Osteoblast (primary cell): ENCODE measurements at places on chromosomes 11 and 22. TPM values are rescaled to one million over a fixed set of nuclear protein-coding genes. Genes with fewer than 3 reads are reported as not detected.

GPHA2 gene
- total RNA-seq: not detected in 2 replicates

GRCh38 chr11:46914363-46914762, 4.0 kb downstream of the LRP4 start:
- no peak overlapping the region for H3K4me3 ChIP-seq
- H3K27me3 ChIP-seq: peaks cover 4% of the 10 kb centered on the region
- peaks cover 24% of the 10 kb centered on the region for H3K4me1 ChIP-seq
- H3K36me3 ChIP-seq: no peaks in the 10 kb centered on the region

ARL2 gene
- total RNA-seq: 66.3 and 78.5 TPM in 2 replicates

- peak overlapping the region; percentile 85 for H3K27ac ChIP-seq
- peak overlapping the region; percentile 52 for H3K4me3 ChIP-seq
- DNase-seq: peak; percentile 84
- H3K36me3 ChIP-seq: peaks cover 32% of the 10 kb centered on the region
- peaks cover 71% of the 10 kb centered on the region for H3K4me1 ChIP-seq
- H3K27me3 ChIP-seq: no peaks in the 10 kb centered on the region
These were observed 9.0 kb upstream of the AHNAK start for GRCh38 chr11:62555464-62556107.

DNA sequence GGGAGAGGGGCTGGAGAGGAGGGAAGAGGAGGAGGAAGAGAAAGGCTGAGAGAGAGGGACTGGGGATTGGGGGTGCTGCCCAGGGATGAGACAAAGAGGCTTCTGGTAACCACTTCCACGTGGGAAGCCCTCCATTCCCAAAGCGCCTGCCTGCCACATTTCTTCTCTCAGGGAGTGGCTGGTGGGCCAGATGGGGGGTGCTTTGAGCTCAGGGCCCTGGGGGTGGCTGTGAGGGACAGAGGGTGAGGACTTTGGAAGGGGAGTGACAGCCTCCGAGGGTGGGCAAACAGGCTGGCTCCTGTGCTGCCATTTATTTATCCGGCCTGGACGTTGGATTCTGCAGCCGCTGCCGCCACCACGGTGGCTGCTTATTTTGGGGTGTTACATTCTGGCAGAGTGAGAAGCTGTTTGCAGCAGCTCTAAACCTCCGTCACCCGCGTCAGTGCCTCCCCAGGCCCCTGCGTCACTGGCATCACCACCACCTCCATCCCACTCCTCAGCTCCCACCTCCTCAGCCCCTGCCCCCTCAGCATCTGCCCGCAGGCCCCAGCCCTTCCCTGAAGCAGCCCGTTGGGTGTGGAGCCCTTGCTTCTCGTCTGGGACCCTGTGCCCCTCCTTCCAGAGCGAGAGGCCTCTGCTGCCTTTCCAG, 1.6 kb downstream of the RTN4RL2 start:
- H3K27me3 ChIP-seq: peaks cover 45% of the 10 kb centered on the region
- peaks cover 8% of the 10 kb centered on the region for H3K4me1 ChIP-seq
- no peak overlapping the region for H3K27ac ChIP-seq
- peak; percentile 79 for DNase-seq

DNA sequence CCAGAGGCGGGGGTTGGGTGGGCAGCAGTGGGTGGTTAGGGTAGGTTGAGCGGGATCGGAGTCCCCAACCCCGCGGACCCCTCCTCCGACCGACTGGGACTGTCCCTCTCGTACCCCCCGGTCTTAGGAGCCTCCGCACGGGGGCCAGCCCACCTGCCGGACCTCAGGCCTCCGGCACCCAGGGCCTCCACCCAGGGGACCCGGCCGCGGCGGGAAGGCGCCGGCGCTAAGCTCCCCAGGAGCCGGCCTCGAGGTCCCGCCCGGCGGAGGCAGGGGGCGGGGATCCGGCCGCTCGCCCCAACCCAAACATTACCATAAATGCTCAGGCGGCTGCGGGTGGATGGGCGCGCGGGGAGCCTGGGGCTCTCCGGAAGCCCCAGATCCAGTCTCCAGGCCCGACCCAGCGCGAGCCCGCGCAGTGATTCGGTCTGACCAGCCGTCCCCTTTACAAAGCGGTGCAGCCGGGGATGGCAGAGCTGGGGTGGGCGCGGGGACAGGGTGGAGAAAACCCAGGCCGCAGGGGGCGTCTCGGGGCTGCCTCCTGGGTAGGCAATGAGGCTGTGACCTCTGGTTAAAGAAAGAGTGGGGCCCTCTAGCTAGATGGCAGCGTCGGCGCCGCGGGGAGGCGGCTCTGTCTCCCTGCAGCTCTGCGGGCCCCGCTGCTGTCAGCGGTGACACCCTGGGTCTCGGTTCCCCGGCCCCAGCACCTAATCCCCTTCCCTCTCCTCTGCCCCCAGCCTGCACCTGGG, 4.0 kb upstream of the MCAM start:
- peak overlapping the region; percentile 65 for H3K27ac ChIP-seq
- peak; percentile 98 for DNase-seq
- no peaks in the 10 kb centered on the region for H3K36me3 ChIP-seq
- H3K27me3 ChIP-seq: no peaks in the 10 kb centered on the region
- H3K4me1 ChIP-seq: peaks cover 48% of the 10 kb centered on the region
- peak overlapping the region; percentile 74 for H3K4me3 ChIP-seq

DNA sequence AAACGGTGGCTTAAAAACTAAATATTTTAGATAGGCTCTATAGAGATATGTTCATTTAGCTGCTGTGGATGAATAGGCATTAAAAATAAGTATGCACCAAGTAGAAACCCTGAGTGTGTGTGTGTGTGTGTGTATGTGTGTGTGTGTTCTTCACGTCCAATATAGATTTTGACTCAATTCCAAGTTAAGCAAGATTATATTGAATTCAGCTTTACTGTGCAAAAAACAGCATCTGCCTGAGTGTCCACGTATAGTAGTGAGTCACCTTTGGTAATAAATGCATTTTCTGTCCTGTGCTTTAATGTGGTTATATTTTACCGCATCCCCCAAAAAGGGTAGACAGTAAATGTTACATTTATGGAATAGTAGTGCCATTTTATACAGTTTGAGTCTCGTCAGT, 71.2 kb downstream of the PDHX start:
- peak overlapping the region; percentile 81 for H3K27ac ChIP-seq
- H3K4me1 ChIP-seq: peaks cover 25% of the 10 kb centered on the region
- no peaks in the 10 kb centered on the region for H3K27me3 ChIP-seq
- no peak for DNase-seq

- H3K36me3 ChIP-seq: no peaks in the 10 kb centered on the region
- DNase-seq: peak; percentile 74
- H3K4me1 ChIP-seq: peaks cover 6% of the 10 kb centered on the region
- H3K27ac ChIP-seq: no peak overlapping the region
These were observed 385.0 kb downstream of the CTTN start for GRCh38 chr11:70783356-70783755.

GGTLC3 gene
- total RNA-seq: not detected in 2 replicates

- peak overlapping the region; percentile 99 for H3K4me3 ChIP-seq
- peaks cover 33% of the 10 kb centered on the region for H3K4me1 ChIP-seq
- DNase-seq: peak; percentile 73
- no peaks in the 10 kb centered on the region for H3K27me3 ChIP-seq
- H3K27ac ChIP-seq: peak overlapping the region; percentile 82
These were observed 1.4 kb downstream of the MUS81 start for GRCh38 chr11:65861533-65862183.

SGSM1 gene
- not detected in 2 replicates for total RNA-seq

GRCh38 chr11:70926543-70927201, 325.7 kb downstream of the SHANK2 start:
- no peaks in the 10 kb centered on the region for H3K4me1 ChIP-seq
- H3K36me3 ChIP-seq: no peaks in the 10 kb centered on the region
- no peak overlapping the region for H3K27ac ChIP-seq
- no peak for DNase-seq
- H3K4me3 ChIP-seq: no peak overlapping the region

- H3K4me1 ChIP-seq: peaks cover 19% of the 10 kb centered on the region
- H3K27me3 ChIP-seq: no peaks in the 10 kb centered on the region
- no peak for DNase-seq
These were observed 18.8 kb upstream of the PRSS23 start for GRCh38 chr11:86781546-86781945.

DNA sequence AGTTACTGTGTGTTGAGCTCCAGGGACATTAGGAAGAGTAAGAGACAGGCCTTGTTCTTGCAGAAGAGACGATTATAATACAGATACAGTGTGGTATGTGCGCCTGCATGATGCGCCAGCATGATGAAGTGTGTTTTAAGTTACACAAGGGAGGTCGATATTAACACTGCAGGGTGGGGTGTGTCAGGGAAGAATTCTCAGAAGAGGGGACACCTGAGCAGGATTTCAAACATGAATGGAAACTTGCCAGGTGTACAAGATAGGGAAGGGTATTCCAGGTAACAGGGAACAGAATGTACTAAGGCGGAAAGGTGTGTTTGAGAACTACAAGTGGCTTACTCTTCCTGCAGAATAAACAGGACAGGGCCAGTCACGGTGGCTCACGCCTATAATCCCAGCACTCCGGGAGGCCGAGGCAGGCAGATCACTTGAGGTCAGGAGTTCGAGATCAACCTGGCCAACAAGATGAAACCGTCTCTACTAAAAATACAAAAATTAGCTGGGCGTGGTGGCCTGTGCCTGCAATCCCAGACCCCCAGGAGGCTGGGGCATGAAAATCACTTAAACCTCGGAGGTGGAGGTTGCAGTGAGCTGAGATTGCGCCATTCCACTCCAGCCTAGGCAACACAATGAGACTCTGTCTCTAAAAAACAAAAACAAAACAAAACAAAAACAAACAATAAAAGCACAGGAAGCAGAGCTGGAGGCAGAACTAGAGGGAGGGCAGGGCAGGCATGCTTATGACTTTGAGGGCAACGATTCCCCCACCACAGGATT, 59.0 kb downstream of the SYN3 start:
- no peaks in the 10 kb centered on the region for H3K36me3 ChIP-seq
- H3K4me3 ChIP-seq: no peak overlapping the region
- no peaks in the 10 kb centered on the region for H3K4me1 ChIP-seq
- no peak for DNase-seq

PAX6 gene
- under 0.01 and 0.36 TPM in 2 replicates for total RNA-seq

- H3K27me3 ChIP-seq: no peaks in the 10 kb centered on the region
- no peak overlapping the region for H3K4me3 ChIP-seq
- no peaks in the 10 kb centered on the region for H3K4me1 ChIP-seq
- H3K27ac ChIP-seq: no peak overlapping the region
These were observed 47.2 kb downstream of the CCDC83 start for GRCh38 chr11:85902353-85902752.

TTC28 gene
- total RNA-seq: 40.4 and 48.1 TPM in 2 replicates

HTR3B gene
- total RNA-seq: not detected in 2 replicates

ARVCF gene
- total RNA-seq: 19.7 and 27.1 TPM in 2 replicates

GRCh38 chr11:17633279-17633986, 85.9 kb upstream of the MYOD1 start:
- no peak overlapping the region for H3K27ac ChIP-seq
- H3K27me3 ChIP-seq: peaks cover 7% of the 10 kb centered on the region

CHST1 gene
- total RNA-seq: 1.1 and 1.5 TPM in 2 replicates

MPZL2 gene
- not detected in 2 replicates for total RNA-seq

GRCh38 chr11:18723991-18724390, 2.0 kb downstream of the IGSF22 start:
- H3K36me3 ChIP-seq: no peaks in the 10 kb centered on the region
- H3K27me3 ChIP-seq: no peaks in the 10 kb centered on the region
- no peak overlapping the region for H3K27ac ChIP-seq

- DNase-seq: peak; percentile 77
- H3K4me1 ChIP-seq: peaks cover 28% of the 10 kb centered on the region
- H3K27ac ChIP-seq: peak overlapping the region; percentile 54
- no peaks in the 10 kb centered on the region for H3K27me3 ChIP-seq
- peaks cover 20% of the 10 kb centered on the region for H3K36me3 ChIP-seq
These were observed 10.6 kb downstream of the TMEM184B start for GRCh38 chr22:38262051-38262795.

GRCh38 chr11:12179019-12179418, 68.6 kb downstream of the MICAL2 start:
- H3K4me1 ChIP-seq: peaks cover 87% of the 10 kb centered on the region
- no peaks in the 10 kb centered on the region for H3K27me3 ChIP-seq
- H3K4me3 ChIP-seq: no peak overlapping the region
- peak overlapping the region; percentile 96 for H3K27ac ChIP-seq

DNA sequence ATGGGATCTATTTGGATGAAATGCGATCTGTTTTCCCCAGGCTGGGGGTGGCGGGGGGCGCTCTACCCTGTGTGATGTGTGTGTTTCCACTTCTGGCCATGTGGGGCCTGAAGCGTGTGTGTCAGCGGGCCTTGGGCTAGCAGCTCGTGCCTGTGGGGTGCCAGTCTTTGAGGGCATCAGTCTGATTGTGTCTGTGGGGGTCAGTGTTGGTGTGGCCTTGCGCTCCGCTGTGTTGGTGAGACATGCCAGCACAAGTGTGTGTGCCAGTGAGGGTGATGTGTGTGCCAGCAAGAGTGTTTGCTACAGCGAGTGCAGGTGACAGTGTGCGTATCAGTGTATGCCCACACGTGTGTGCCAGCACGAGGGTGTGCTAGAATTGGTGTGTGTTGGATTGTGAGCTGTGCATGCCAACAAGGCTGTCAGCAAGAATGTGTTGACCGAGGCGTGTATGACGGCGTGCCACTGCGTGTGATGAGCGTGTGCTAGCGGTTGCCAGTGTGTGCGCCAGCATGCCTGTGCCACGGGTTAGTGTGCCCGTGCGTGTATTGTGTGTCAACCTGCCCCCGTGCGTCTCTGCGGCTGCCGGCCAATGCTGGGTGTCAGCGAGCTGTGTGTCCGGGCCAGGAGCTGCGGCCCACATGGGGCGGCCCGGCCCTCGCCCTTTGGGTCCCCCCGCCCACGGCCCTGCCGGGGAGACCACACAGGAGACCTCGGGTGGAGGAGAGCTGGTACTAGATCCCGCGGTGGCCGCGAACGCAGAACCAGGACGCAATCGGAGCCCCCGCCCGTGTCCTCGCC, 519 bp downstream of the ARRB1 start:
- peak overlapping the region; percentile 78 for H3K4me3 ChIP-seq
- no peaks in the 10 kb centered on the region for H3K36me3 ChIP-seq
- DNase-seq: peak; percentile 92
- H3K27me3 ChIP-seq: no peaks in the 10 kb centered on the region

DNA sequence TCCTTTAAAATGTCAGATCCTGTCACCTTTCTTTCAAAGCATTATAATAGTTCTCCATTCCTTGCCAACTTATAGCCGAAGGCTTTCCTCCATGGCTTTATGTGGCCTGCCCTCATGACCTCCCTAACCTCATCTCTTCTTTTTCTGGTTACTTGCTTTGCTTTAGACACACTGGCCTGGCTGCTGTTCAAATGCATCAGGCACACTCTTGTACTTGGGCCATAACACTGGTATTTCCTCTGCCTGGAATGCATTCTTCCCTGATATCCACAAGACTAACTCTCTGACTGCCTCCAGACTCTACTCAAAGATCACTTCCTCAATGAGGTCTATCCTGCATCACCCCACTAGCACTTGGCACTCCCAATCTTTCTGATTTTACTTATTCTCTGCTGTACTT, 710.3 kb downstream of the KCNA4 start:
- H3K27ac ChIP-seq: peak overlapping the region; percentile 53
- peaks cover 34% of the 10 kb centered on the region for H3K4me1 ChIP-seq
- no peaks in the 10 kb centered on the region for H3K36me3 ChIP-seq
- H3K27me3 ChIP-seq: no peaks in the 10 kb centered on the region
